ENCODE measurements at places on chromosomes 11 and 22.

DNA sequence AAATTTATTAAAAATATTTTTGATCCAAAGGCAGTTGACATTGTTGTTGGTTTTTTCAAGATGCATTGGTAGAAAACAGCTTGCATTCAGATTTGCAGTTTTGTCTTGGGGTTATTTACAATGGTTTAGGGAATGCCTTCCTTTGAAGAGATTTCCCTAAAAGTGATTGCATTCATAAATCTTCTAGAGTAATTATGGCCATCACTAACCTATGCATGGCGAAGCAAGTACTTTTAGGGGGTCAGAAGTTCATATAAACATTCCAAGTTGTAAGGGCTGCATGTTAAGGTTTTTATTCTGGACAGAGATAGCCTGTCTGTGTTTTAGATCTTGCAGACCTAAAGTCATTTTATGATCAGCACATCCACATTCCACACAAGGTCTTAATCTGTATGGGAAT is 53.5 kb downstream of the PPFIBP2 start:
- no peak for DNase-seq

GRCh38 chr22:22176929-22177616 is 67.5 kb upstream of the VPREB1 start:
- DNase-seq, result no peak

DNA sequence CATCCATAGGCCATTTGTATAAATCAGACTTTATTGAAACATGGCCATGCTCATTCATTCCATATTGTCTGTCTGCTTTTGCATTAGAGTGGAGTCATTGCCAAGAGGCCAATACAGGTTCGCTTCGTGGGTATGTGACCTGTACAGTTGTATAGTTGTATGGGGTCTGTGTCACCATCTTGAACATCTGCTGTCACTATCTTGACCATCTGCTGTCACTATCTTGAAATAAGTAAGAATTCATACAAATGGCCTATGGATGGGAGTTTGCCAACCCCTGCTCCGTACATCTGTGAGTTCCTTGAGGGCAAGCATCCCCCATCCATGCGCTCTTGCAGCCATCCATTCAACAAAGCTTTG is 44.4 kb upstream of the ANO1 start:
- no peak for DNase-seq

DNA sequence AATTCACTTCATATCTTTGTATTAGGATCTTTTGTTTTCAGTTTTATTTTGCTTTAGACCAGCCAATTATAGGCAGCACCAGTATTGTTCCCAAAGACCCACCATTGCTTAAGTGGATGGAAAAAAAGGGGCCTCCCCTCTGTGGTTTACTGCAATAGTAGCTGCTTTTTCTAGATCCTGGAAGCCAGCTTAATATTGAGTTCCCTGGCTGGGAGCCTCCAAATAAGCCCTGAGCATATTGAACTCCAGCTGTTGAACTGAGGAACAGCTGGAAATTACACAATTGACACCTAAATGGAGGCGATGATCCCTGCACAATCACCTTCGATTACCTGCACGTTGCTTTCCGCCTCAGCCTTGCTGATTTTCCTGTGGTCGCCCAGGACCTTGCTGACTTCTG is 576.0 kb downstream of the SOX6 start:
- no peak for DNase-seq

DNA sequence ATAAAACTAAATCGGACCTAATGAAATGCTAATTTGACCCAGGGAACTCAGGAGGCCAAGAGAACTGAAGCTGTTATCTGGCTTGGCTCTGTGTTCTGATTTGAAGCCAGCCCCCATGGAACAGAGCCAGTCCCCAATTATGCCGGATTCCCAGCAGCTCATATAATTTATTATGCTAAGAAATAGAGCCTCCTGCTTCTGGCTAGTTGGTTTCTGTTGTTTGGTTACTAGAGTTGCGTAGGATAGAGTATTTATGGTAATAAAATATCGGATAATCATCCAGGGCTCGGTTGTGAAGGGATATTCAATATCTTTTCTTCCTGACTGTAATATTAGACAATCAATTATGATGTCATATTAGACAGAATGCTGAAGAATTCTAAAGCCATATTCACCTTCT is 120.4 kb upstream of the TTC12 start:
- no peak for DNase-seq

DNA sequence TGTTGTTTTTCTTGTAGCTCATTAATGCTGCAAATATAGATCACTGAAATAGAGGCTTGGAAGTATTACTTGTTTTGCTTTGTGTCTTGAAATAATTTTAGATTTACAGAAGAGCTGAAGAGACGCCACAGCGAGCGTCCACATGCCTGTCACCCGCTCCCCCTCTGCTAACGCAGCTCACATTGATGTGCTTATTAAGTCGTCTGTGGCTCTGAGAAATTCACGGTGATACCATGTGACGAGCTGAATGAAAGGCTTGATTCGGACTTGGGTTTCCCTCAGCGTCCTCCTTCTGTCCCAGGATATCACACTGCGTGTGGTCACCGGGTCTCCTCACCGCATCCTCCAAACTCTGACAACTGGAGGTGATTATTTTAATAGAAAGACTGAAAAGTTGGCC is 365.4 kb downstream of the BRD1 start:
- DNase-seq, result no peak

- no peak for DNase-seq
These were observed 136.0 kb downstream of the SWAP70 start for GRCh38 chr11:9799886-9800285.

GRCh38 chr11:111698852-111699559 is 67.2 kb downstream of the PPP2R1B start:
- DNase-seq, result no peak

DNA sequence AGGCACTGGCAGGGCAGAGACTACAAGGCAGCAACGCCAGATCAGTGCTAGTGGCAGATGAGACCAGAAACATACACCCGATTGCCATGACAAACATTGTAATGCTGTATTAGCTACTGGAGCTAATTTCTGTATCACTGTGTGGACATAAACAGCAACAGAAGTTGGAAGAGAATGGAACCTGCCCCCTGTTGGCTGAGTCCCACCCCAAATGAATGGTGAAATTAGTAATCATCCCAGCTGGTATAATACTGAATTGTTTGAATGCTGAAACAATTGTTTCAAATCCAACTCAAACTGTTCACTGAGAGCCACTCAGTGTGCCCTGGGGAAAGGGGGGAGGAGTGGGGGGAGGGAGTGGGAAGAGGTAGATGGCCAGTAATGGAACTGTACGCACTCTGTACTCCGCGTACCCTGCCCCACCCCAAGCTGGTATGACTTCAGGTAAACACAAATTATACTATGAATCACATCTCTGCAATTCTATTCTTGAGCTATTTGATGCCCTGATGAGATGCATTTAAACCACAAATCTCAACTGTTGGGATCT is 11.2 kb upstream of the BIRC3 start:
- DNase-seq, result no peak

DNA sequence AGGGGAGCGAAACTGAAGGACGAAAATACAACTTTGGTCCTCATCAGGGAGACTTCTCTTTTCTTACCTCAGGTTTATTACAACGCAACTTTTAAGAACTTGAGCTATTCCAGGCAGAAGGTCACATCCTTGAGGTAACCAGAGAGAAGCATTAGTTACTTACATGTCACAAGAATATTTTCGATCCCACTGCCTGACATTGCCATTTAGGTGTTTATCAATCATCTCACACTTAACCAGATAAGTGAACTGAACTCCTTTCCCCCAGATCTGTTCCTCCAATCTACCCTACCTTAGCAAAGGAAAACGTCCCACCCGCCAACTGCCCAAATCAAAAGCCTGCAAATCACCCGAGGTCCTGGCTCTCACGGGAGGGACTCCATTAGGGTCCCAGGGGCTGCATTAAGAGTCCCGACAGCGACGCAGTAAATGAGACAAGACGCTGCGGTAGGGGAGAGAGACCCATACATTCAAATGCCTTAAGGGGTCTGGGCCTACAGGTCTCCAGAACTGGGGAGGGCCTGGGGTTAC is 734 bp downstream of the ZNF280B start:
- DNase-seq, result no peak

DNA sequence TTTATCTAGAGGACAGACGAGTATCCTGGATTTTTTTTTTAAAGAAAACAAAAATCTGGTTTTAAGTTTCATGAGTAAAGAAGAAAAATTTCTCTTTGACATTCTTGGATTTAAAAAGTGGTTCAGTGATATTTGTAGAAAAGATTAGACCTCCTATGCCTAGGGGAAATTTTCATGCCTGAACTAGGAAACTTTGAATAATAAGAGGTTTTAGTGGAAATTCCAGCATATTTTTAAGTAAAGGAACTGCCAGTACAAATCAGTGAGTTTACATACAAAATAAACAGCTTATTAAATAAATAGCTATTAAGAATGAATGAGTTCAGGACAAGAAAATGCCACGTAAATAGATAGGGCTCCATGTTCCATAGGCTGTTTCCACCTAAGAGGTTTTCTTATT is 17.5 kb downstream of the JAM3 start:
- DNase-seq, result no peak

DNA sequence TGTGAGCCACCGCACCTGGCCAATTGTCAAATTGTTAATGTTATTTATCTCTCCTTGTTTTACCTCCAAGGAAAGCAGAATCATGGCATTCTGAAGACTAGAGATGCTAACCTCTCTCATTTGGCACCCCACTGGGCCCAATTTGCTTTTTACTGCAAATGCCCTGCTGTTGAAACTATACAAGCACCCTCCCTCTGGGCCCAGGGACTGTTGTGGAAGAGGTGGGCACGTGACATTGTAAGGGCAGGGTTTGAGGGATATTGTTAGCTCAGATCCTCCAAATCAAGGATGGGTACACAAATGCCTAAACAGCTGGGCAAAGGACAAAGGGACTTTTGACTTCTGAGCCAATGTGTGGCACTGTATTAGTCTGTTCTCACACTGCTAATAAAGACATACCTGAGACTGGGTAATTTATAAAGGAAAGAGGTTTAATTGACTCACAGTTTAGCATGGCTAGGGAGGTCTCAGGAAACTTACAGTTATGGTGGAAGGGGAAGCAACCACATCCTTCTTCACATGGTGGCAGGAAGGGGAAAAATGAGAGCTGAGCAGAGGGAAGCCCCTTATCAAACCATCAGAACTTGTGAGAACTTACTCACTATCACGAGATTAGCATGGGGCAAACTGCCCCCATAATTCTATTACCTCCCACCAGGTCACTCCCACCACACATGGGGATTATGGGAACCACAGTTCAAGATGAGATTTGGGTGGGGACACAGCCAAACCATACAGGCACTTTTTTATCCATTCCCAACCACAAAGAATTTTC is 6.5 kb upstream of the ALDH3B2 start:
- DNase-seq, result no peak

DNA sequence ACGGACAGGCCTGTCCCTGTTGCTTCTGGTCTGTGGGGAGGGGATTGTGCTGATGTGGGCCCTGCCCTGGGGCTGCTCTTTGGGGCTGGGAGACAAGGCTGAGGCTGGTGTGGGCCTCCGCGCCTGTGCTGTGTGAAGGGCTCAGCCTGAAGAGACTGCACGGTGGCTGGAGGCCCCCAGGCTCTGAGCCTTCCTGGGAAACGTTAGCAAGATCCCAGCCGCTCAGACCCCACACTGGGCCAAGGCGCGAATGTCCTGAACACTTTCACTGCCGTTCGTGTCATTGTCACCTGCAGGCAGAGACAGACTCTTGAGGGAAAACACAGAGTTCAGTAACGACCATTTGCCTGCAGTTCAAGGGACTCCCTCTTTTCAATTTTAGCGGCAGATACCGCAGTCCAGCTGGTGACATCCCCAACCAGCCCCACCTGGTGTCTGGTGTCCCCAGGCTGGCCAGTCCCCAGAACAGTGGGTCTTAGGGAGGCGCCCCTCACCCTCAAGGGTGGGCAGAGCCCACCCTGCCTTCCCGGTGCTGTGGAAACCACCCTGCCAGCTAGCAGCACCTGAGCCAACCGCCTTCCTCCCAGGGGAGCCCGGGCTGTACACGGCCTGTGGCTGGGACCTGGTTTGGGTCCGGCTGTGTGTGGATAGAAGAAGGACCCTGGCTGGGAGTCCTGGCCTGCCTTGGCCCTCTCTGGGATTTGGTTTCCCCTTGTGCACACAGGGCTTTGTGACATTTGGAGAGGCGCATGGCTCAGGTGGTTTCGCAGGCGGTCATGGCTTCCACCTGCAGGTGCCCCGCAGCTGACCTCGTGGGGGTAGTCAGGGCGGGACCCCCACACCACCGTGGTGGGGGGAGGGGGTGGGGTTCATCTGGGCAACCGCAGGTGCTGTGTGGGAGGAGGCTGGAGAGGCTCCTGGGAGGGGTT is 5.7 kb downstream of the PANX2 start:
- DNase-seq, result no peak

DNA sequence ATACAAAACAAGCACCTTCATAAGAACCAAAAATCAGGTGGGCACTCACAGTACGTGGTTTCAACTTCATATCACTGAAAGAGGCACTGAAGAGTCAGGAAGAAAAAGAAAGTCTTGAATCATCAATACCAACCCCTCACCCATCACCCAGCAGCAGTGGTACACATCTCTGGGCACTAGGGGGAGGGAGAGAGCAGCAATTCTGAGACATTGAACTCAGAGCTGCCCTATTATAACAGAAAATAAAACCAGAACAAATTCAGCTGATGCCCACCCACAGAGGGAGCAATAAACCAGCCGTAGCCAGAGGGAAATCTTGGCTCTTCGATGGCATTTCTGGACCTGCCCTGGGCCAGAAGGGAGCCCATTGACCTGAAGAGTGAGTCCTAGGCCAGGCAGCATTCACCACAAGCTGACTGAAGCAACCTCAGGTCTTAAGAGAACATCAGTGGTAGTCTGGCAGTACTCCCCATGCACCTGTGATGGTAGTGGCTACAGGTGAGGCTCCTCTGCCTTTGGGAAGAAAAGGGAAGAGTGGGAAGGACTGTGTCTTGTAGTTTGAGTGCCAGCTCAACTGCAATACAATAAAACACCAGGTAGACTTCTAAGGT is 42.2 kb upstream of the FAM181B start:
- DNase-seq, result no peak

DNA sequence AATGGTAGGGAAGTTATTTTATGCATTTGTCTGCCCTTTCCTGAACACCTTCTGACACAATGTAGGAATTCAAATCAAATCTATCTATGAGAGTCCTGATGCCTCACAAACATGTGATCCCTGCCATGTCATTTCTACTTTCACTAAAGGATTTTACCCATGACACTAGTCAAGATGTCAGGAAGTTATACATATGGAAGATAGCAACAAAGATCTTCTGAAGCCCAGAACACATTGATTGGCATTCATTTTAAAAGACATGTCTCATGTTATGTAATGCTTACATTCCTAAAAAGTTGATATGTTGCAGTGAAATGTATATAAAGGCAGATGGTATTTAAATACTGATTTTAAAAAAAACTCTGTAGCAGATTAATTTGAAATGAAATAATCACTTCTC is 61.5 kb downstream of the FAM76B start:
- no peak for DNase-seq

- no peak for DNase-seq
These were observed 78.6 kb upstream of the APOA1 start for GRCh38 chr11:116916052-116916451.
